ENCODE measurements at places on chromosomes 3 and 15.

DNA sequence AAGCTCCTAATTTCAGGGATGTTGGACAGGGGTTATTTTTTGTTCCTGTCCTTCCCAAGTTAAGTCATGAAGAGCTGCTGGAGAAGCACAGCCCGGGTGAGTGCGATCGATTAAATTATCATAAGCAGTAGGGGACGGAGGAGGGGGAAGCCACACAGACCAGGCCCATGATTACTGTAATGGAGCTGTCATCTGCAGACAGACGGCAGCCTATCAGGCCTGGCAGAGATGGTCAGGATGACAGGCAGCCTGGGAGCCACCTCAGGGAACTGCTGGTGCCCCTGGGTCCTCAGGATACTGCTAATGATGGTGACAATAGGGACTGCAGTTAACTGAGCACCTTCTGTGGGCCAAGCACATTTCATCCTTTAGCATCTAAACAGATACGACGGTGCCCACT is 147.7 kb downstream of the RAB11A start:
- DNase-seq = peak; percentile 58

- no peak for DNase-seq
Measured at GRCh38 chr3:60250206-60250605, 1001.0 kb downstream of the FHIT start.

DNA sequence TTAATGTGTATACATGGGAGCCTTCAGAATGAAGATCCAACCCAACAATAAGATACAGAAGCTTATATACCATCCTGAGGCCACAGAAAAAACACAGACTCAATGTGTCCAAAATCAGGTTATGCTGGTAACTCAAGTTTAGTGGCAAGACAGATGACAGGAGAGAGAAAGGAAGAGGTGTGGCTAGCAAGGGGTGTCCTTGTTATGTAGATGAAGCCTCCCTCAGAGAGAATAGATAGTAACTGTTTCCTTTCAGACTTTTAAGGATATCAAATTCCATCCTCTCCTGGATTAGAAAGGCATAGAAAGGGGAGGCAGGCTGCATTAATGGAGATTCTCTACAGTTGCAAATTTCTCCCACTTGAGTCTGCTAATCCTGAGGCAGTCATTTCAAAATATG is 447.4 kb downstream of the GABRB3 start:
- peak; percentile 40 for DNase-seq

- DNase-seq = no peak
Measured at GRCh38 chr15:60416484-60416883, 18.7 kb upstream of the ANXA2 start.

- DNase-seq = no peak
Measured at GRCh38 chr15:100642213-100642949, 40.0 kb downstream of the ASB7 start.

Measured in H7 (cell line).